ENCODE measurements at places on chromosomes 5 and 9.

DNA sequence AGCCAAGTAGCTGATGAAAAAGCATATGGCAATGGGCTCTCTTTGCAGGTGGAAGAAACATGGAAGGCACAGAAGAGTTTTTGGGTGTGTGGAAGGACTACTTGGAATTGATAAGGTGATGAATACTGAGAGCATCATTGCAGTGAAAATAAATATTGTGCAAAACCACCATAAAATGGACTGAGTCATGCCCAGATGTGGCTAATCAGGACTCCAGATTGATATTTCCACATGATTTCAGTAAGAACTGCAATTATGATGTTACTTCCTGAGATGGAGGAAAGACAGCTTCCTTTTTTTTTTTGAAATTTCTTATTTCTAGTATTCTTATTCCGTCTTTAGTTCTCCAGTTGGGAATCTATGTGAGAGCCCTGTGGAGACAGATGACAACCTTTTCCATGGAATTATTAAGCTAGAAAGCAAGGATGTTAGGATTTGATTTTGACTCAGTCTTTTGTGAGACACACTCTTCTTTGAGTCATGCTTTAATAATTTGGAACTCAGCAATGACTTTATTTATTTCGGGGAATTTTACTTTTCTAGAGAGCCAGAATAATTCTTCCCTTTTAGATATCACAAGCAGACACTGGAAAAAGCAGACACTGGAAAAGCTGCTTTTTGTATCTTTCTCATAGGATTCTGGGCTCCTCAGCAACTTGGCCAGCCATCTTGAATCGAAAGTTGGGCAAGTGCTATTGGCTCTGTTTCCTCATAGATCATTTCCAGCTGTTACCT lies 94.2 kb upstream of the VCAN start:
- DNase-seq = no peak
- no peak overlapping the region for H3K27ac ChIP-seq
- H3K4me1 ChIP-seq = no peaks in the 10 kb centered on the region

DNA sequence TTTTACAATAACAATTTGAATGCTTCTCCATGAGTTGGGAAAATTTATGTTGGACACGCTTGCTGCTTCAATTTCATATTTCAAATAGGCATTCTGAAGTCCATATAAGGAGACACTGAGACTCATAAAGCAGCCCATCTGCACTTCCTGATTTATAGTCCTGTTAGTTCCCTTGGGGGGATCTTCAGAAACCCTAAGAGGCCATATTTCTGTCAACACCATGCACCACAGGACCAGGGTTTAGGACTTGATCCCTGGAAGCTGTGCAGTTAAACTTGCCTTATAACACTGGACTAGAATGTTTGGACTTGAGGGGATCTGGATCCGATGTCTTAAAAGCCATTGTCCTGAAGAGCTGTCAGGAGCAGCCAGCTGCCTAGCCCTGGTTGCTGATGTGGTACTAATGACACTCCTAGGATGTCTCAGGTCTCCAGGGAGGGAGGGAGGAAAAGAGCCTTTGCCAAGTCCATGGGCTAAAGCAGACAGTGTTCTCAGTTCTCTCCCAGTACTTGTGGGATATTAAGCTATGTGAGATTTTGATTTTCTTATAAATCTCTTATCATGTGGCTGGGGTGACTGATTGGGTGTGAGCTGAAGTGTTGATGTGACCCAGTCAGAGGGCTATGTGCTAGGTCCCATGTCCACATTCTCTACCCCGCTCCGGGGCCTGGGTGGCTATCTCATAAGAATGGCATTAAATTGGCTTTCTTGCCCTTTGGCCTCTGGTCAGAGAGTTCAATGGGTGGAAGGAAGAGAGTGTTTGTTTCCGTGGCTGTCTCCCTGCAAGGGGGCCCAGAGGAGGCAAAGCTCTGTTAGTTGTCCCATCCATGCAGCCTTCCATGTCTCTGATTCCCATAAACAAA lies 399.8 kb downstream of the OSTF1 start:
- H3K4me3 ChIP-seq = no peak overlapping the region
- no peaks in the 10 kb centered on the region for H3K36me3 ChIP-seq
- no peaks in the 10 kb centered on the region for H3K27me3 ChIP-seq
- DNase-seq = no peak
- no peaks in the 10 kb centered on the region for H3K4me1 ChIP-seq

GRCh38 chr5:111070272-111071134 lies 1.0 kb upstream of the TSLP start:
- DNase-seq = no peak
- H3K27me3 ChIP-seq = peaks cover 32% of the 10 kb centered on the region
- peaks cover 10% of the 10 kb centered on the region for H3K4me1 ChIP-seq
- peak overlapping the region; percentile 11 for H3K4me3 ChIP-seq

- DNase-seq = no peak
- no peaks in the 10 kb centered on the region for H3K4me1 ChIP-seq
- no peaks in the 10 kb centered on the region for H3K27me3 ChIP-seq
- no peak overlapping the region for H3K4me3 ChIP-seq
Measured at GRCh38 chr9:93708987-93709302, 132.6 kb downstream of the PHF2 start.

DNA sequence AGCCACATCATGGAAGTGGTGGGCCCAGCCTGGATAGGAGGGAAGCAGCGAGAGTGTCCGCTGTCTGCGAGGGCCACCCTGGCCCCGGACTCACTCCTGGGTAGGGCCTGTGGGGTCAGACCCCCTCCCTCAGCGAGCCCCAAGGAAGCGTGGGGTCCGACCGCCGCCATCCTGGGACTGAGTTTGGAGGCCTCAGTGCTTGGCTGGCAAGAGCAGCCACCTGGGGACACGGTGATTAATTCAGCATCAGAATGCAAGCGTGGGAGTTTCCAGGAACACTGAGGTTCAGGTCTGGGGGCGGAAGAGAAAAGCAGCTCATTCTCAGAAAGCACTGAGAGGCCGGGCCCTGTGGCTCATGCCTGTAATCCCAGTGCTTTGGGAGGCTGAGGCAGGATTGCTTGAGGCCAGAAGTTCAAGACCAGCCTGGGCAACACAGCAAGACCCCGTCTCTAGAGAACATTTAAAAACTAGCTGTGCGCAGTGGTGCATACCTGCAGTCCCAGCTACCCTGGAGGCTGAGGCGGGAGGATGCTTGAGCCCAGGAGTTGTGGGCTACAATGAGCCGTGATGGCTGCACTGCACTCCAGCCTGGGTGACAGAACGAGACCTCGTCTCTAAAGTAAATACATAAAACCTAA lies 18.3 kb upstream of the CAMSAP1 start:
- no peaks in the 10 kb centered on the region for H3K36me3 ChIP-seq
- DNase-seq = no peak
- H3K27me3 ChIP-seq = no peaks in the 10 kb centered on the region
- no peak overlapping the region for H3K4me3 ChIP-seq
- H3K27ac ChIP-seq = no peak overlapping the region

DNA sequence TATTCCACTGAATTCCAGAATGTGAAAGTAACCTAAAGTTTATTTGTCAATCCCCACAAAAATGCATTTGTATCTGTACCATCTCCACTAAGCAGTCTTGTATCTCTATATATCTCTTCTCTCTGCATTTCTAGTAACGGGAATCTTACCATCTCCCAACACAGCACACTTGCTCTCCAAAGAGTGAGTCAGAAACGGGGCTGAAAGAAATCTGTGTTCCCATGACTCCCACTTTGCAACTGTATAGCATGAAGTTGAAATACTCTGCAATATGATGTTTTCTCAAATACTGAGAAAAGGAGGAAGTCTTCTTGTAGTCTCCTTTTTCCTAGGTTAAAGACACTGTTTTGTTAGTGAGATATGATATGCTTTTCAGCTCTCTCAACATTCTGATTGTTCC lies 848.8 kb upstream of the ACO1 start:
- H3K36me3 ChIP-seq = no peaks in the 10 kb centered on the region
- H3K27ac ChIP-seq = no peak overlapping the region
- H3K4me1 ChIP-seq = no peaks in the 10 kb centered on the region
- H3K4me3 ChIP-seq = no peak overlapping the region

- H3K27me3 ChIP-seq = no peaks in the 10 kb centered on the region
- no peak overlapping the region for H3K27ac ChIP-seq
- H3K4me3 ChIP-seq = no peak overlapping the region
Measured at GRCh38 chr5:28310696-28311095, 1272.3 kb upstream of the CDH9 start.

- no peaks in the 10 kb centered on the region for H3K36me3 ChIP-seq
- no peaks in the 10 kb centered on the region for H3K27me3 ChIP-seq
- no peak overlapping the region for H3K4me3 ChIP-seq
- H3K27ac ChIP-seq = no peak overlapping the region
Measured at GRCh38 chr5:119049824-119050449, 20.9 kb upstream of the DMXL1 start.

GRCh38 chr9:99433555-99433954 lies 211.5 kb downstream of the SEC61B start:
- no peaks in the 10 kb centered on the region for H3K27me3 ChIP-seq
- H3K4me1 ChIP-seq = no peaks in the 10 kb centered on the region
- no peak overlapping the region for H3K4me3 ChIP-seq
- H3K27ac ChIP-seq = no peak overlapping the region

GRCh38 chr9:130174920-130175321 lies 2.7 kb downstream of the NCS1 start:
- no peak overlapping the region for H3K4me3 ChIP-seq
- H3K27me3 ChIP-seq = peaks cover 17% of the 10 kb centered on the region
- H3K27ac ChIP-seq = no peak overlapping the region
- peaks cover 3% of the 10 kb centered on the region for H3K4me1 ChIP-seq
- no peaks in the 10 kb centered on the region for H3K36me3 ChIP-seq

DNA sequence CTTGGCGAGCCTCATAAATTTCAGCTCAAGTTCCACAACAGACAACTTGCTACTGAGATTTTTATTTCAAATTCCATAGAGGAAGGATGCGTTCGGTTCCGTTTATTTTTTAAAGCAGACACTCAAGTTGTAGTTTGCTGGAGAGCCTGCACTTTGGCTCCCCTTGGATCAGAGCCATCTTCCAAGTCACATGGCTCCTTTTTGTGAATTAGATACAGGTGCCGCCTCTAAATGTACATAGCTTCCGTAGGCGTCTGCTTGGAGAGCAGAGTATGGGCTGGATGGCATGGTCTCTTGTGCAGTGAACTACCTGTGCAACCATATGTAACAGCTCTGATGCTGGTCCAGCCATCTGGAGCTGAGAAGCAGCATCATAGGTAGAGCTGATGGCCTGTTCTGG lies 73.9 kb upstream of the WWC1 start:
- no peaks in the 10 kb centered on the region for H3K36me3 ChIP-seq
- no peaks in the 10 kb centered on the region for H3K4me1 ChIP-seq
- DNase-seq = no peak
- H3K27me3 ChIP-seq = no peaks in the 10 kb centered on the region

GRCh38 chr9:91727316-91727861 lies 222.6 kb downstream of the ROR2 start:
- DNase-seq = no peak
- no peaks in the 10 kb centered on the region for H3K4me1 ChIP-seq
- H3K36me3 ChIP-seq = no peaks in the 10 kb centered on the region

GRCh38 chr5:14506140-14506538 lies 75.5 kb upstream of the OTULINL start:
- H3K4me3 ChIP-seq = no peak overlapping the region
- H3K36me3 ChIP-seq = no peaks in the 10 kb centered on the region
- H3K27me3 ChIP-seq = no peaks in the 10 kb centered on the region
- H3K27ac ChIP-seq = no peak overlapping the region
- no peaks in the 10 kb centered on the region for H3K4me1 ChIP-seq
- DNase-seq = no peak

GRCh38 chr5:141570655-141571054 lies 48.1 kb downstream of the DIAPH1 start:
- peaks cover 75% of the 10 kb centered on the region for H3K36me3 ChIP-seq
- H3K4me1 ChIP-seq = no peaks in the 10 kb centered on the region
- no peak for DNase-seq
- H3K4me3 ChIP-seq = no peak overlapping the region

- H3K27ac ChIP-seq = no peak overlapping the region
- peaks cover 5% of the 10 kb centered on the region for H3K4me1 ChIP-seq
- H3K27me3 ChIP-seq = peaks cover 4% of the 10 kb centered on the region
- DNase-seq = no peak
Measured at GRCh38 chr5:170389550-170389892, 354 bp upstream of the KCNMB1 start.

DNA sequence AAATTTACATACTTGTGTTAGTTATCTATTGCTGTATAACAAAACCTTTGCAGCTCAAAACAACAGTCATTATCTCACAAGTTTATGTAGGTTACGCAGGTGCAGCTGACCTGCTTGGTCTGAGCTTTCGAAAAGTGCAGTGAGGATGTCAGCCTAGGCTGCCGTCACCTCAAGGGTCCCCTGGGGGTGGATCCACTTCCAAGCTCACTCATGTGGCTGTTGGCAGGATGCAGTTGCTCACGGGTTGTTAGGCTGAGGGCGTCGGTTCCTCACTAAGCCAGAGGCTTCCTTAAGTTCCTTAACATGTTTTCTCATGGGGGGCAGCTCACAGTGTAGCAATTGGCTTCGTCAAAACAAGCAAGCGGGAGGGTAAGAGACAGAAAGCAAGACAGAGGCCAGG lies 139.8 kb downstream of the DOCK8 start:
- no peaks in the 10 kb centered on the region for H3K27me3 ChIP-seq
- no peak overlapping the region for H3K27ac ChIP-seq
- H3K4me3 ChIP-seq = no peak overlapping the region
- no peaks in the 10 kb centered on the region for H3K4me1 ChIP-seq

DNA sequence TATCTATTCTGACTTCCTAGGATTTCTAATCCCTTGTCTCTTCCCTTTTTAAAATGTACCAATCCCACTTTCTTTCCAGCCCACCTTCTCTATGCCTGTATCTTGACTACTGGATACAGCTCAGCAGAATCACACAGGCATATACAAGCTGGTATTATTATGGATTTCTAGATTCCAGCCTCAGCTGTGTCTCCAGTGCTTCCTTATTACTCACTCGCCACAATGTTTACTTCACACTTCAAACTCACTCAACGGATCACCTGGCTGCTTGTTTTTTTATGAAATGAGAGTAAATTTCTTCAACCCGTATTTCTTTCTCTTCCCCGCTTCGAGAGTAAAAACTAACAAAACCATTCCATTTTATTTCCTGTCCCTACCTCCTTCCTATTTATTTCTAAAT lies 38.8 kb downstream of the CWC27 start:
- H3K27ac ChIP-seq = no peak overlapping the region
- H3K4me3 ChIP-seq = no peak overlapping the region
- H3K36me3 ChIP-seq = peaks cover 8% of the 10 kb centered on the region
- no peaks in the 10 kb centered on the region for H3K4me1 ChIP-seq
- no peak for DNase-seq

- no peak overlapping the region for H3K27ac ChIP-seq
- DNase-seq = no peak
- no peaks in the 10 kb centered on the region for H3K27me3 ChIP-seq
- H3K4me3 ChIP-seq = no peak overlapping the region
Measured at GRCh38 chr5:81980160-81980559, 8.3 kb downstream of the ATG10 start.

- no peaks in the 10 kb centered on the region for H3K27me3 ChIP-seq
- no peaks in the 10 kb centered on the region for H3K4me1 ChIP-seq
- H3K36me3 ChIP-seq = no peaks in the 10 kb centered on the region
Measured at GRCh38 chr5:23268136-23268535, 239.3 kb upstream of the PRDM9 start.
